Mesenteric fat pad (tissue), 1 donor: ENCODE measurements at places on chromosomes 16 and 17. TPM values are rescaled to one million over a fixed set of nuclear protein-coding genes. Genes with fewer than 3 reads are reported as not detected.

DNA sequence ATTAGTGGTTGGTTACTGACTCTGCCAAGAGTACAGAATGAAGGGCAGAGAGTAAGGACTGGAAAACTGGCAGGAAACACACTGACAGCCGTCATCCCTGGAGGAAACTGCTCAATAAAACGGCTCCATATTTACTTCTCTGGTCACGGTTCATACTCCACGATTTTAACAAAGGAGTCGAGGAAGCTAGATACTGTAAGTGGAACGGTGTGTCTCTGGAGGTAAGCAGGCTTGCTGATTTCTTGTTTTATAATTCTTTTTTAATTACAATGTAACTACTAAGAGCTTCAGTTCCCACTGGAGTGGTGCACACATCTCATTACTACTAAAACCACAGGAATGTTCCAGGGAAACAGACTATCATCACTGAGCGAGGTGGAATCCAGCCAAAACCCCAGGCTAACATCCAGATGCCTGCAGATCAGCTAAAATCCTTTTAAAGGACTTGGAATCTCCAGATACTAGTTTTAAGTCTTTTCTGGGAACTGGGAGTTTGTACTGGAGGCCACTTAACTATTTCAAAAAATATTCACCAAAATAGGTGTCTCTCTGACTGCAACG lies 17.8 kb downstream of the SERPINF1 start:
- no peak for DNase-seq

GRCh38 chr17:21345236-21345635 lies 30.9 kb upstream of the KCNJ12 start:
- DNase-seq, result peak; percentile 86

Gene MC1R
- total RNA-seq, result 2.4 TPM

DNA sequence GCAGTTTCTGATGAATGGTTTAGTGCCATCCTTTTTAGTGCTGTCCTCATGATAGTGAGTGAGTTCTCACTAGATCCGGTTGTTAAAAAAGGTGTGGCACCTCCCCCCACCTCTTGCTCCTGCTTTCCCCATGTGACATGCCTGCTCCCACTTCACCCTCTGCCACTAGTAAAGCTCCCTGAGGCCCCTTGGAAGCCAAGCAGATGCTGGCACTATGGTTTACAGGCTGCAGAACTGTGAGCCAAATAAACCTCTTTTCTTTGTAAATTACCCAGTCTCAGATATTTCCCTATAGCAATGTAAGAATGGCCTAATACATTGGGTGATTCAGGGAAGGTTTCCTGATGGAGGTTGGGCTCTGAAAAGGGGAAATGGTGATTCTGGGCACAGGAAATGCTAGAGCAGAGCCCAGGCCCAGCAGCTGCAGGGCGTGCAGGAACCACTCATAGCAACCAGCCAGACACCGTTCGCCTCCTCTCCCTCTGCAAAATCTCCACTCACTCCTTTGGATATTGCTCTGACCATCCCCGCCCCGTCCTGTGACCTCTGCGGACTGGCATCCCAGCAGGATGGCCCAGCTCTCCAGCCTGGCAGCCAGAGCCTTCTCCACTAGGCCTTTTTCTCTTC lies 2.6 kb upstream of the ADORA2B start:
- no peak for DNase-seq

- DNase-seq, result no peak
Observed at GRCh38 chr17:4735876-4736651, 3.6 kb upstream of the ZMYND15 start.

DNA sequence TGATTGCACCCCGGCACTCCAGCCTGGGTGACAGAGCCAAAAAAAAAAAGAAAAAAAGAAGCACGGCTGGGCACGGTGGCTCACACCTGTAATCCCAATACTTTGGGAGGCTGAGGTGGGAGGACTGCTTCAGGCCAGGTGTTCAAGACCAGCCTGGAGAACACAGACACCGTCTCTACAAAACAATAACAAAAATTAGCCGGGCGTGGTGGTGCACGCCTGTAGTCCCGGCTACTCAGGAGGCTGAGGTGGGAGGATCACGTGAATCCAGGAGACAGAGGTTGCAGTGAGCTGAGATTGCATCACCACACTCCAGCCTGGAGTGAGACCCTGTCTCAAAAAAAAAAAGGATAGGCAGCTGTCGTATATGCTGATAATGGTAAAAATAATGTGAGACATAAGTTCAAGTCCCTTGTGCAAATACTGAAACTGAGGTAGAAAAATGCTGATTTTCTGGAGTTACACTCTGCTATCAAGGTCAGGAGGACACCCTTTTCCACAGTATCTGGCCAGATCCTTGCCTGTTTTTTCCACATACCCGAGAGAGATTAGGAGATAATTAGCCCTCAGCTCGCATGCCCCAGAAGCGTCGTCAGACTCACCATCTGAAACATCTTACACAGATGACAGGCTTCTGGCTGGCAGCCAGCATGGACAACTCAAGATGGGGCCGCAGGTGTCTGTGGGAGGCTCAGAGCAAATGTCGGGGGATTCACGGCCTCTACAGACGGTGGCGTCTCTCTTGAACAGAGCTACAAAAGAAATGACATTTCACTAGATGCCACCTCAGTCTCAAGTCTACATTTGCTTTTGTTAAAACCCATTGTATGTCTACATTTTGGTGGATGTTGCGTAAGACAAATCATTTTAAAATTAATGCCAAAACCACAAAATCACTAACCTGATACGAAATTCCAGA lies 36.8 kb downstream of the WDR45B start:
- DNase-seq, result no peak

Gene TEKT5
- not detected for total RNA-seq

DNA sequence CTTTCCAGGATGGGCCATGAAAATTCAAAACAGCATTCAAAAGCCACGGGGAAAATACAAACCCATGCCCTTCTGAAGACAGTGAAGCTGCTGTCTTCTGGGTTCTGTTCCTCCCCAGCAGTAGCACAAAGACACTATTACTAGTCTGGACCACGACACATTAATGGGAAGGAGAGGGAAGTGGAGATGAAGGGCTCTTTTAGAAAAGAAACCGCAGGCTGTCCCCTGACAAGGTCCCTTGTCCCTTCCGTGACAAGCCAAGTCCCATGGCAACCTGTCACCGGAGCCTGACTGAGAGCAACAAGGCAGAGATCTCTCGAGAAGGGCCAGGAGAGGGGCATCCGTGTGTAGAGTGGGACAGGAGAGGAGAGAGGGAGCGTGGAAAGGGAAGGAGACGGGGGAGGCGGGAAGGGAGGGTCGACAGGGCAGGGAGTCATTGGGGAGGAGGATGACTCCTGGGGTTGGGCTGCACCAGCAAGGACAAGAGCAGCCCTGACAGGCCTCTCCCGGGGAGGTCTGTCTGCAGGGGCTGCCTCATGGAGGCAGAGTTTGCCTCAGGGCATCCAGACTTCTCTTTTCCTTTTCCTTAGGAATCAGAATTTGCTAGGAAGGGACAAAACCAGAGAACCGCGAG lies 436.2 kb downstream of the SLC39A11 start:
- no peak for DNase-seq

GRCh38 chr16:28927815-28928214 lies 2.8 kb upstream of the RABEP2 start:
- no peak for DNase-seq

- peak; percentile 37 for DNase-seq
Observed at GRCh38 chr17:77594416-77595209, 363.9 kb upstream of the TNRC6C start.

DNA sequence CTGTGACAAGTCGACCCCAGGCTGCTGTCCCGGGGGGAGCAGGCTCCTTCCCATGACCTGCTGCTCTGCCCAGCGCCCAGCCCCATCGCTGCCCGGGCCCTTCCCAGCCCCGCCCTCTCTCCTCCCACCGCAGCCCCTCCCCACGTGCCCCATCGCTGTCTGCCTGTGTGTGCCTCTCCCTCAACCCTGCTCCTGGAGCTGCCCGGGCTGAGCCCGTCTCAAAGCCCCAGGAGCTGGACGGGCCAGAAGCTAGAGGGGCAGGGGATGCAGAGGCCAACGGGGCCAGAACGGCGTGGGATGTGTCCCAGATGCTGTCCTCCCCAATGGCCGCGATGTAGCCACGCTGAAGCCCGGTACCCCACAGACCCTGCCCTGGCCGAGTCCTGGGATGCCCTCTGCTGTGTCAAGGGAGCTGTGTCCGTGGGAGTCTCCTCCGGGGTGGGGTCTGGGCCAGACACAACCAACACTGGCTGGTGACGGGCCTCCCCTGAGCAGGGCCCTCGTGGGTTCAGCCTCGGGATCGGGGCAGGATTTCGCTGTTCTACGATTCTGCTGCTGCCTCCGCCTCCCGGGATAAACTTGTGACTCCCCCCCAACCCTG lies 118.2 kb upstream of the ZNF750 start:
- peak; percentile 83 for DNase-seq

DNA sequence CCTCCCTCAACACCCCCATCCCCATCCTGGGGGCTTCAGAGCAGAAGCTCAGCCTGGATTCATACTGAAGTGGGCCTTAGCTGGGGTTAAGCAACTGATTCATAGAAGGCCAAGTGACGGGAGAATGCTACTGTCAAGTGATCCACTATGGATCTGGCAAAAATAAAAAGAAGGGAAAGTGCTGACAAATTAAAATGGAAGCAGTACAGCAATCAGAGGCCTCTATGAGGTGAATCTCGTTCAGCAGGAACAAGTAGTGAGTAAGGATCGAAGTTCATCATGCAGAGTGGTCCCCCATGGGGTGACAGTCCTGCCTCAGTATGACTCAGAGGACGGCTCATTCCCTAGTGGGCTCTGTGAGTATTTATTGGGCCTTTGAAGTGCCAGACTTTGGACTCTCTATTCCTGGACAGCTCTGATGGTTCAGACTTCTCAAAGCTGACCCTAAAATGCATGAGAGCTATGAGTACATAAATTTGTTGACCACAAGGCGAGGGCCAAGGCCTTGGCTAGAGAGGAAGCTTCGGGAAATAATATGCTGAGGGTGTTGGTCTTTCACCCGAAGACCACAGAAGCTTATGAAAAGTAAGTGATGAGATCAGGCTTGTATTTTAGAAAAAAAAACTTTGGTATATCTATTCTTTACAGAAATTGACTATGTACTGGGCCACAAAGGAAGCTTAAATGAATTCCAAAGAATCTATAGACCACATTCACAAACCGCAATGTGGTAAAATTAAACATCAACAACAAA lies 5.3 kb upstream of the NSMCE1 start:
- DNase-seq, result no peak

DNA sequence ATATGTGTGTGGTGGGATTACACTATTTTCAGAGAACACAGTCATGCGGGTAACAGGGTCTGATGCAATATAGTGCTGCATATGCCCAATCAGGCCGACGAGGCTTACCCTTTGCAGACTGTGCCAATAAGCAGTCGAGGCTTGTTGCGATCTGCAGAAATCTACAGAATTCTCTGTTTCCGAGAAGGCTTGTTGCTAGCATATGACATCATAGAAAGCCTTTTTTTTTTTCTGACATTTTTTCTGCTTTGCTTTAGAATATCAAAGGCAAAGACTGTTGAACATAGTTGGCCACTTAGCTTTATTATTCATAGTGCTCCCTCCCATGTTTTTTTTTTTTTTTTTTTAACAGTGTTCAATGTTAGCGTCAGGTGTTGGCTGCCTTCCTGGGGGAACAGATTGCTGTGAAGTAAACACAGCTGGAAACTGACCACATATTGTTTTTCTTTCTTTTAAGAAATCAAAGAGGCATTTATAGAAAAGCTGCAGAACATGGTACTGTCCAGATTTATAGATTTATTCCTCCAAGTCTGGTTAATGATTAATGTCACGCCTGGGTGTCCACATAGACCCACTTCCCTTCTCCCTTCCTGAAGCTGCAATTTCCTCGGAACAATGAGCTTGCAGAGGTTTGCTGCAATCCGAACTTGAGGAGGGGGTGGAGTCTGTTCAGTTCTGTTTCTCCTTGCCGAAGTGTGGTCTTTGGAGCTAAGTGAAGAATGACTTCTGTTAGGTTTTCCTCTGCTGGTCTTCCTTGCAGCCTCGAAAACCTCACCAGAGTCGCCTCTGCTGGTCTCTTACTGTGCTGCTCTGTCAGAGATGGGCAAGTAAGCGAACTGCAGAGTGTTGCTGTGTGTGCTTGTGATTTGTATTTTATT lies 87.3 kb downstream of the MAP2K6 start:
- DNase-seq, result no peak

DNA sequence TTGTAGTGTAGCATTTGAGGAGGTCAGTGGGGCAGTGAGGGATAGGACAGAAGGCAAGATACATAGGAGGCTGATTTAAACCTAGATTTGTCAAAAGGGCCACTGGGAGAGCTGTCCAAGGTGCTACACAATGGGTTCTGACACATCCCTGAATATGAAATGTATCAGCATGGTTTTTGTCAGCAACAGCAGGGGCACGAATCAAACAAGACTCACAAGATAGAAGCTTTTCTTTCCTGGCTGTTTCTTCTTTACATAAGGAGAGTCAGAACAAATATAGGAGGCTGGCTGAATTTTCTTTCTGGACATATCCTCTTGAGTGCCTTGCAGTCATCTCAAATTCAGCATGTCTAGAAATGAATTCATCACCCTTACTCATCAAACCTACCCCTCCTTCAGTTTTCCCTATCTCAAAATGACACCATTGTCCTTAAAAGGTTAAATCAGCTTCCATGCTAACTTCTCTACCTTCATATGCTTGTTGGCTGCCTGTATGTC lies 130.5 kb downstream of the NPIPB5 start:
- no peak for DNase-seq

GRCh38 chr16:21169249-21169981 lies 10.9 kb downstream of the LDAF1 start:
- DNase-seq, result no peak

DNA sequence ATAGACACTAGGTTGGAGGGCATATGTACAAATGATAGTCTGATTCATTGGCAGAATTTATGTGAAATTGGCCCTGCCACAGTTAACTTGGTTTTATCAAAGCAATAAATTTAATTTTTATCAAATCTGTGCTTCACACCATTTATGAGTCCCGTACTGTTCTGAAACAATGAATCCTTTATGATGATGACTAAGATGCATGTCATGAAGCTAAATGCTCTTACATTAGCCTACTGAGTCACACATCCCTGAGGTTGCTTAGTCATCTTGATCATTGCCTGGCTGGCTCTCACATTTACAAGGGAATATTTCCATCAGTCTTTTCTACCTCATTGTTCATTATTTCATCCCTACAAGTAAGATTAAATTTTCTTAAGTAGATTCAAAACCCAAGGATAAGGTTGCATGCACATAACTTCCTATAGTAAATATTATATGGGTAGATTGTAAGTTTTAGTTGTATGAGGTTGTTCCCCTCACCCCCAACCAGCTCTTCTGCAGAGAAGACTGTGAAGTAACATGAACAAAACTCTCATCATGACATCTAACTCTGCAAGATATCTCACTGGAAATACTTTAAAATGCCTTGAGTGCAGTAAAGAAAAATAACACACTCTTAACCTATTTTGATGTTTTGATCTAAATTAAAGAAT lies 170.7 kb downstream of the CYB561 start:
- DNase-seq, result no peak

Gene NARF
- 57.3 TPM for total RNA-seq

Gene KRT35
- not detected for total RNA-seq
